ENCODE measurements at places on chromosomes 6 and 20. TPM values are rescaled to one million over a fixed set of nuclear protein-coding genes. Genes with fewer than 3 reads are reported as not detected.

Gene RCAN2
- 8.1 TPM for total RNA-seq

DNA sequence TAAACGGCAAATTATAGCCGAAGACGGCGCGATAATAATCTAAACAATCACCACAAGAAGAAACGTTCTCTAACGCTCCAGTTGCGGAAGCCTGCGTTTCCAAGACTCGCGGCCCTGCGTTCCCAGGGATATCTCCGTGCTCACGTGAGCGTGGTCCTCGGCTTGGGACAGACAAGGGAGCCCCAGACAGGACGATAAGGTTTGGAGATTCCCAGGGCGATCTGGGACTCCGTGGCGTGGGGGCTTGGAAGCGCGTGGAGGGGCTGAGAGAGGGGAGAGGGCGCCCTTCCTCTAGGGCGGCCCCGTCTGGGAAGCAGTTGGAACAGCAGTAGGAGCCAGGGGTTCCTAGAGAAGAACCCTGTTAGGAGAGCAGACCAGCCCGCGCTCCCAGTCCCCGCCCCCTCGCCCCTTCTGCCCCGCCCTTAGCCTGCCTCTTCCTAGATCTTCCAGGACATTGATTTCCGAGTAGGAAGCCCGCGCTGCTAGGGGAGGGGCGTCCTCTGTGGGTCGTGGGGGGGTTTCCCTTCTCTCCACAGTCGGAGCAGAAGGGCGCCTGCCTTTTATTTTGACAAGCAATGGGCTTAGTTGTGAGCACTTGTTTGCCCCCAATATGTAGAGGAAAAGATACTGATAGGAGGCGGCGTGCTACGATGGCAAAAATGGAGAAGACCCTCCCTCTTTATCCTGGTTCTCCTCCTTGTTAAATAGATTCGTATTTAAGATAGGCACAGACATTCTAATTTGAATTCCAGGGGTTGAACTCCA is 10.6 kb downstream of the NRN1 start:
- DNase-seq, result no peak

- no peak for DNase-seq
Measured at GRCh38 chr20:53163486-53163885, 191.3 kb downstream of the TSHZ2 start.

DNA sequence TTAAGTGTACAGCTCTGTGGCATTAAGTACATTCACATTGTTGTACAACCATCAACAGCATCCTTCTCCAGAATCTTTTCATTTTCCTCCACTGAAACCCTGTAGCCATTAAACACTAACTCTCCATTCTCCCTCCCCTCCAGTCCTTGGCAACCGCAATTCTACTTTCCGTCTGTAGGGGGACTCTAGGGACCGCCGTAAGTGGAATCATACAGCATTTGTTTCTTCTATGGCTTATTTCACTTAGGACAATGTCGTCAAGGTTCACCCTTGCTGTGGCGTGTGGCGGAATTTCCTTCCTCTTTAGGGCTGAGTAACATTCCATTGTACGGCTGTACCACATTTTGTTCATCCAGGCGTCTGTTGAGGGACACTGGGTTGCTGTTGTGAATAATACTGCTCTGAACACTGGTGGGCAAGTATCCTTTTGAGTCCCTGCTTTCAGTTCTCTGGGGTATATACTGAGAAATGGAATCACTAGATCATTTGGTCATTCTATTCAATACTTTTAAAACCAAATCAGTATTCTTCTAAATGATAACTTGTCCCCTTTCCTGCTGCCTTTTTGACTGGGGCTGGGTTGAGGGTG is 50.7 kb downstream of the PPP1R3G start:
- DNase-seq, result no peak

DNA sequence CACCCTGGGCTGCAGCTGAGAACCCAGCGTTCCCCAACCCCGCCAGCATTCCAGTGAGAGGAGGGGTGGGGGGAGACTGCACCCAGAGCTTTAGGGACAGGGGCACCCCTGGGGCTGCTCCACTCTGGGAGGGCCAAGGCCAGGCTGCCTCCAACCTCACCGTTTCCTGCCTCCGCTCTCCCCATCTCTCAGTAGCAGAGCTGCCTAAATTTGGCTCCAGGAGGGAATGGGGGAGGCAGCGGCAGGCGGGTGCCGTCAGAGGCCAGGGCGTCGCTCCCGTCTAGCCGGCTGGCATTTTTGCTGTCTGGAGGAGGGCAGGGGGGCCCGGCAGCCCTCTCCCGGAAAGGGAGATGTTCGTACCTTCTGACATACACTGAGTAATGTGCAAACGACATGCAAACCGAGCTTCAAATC is 46.6 kb downstream of the NOL4L start:
- DNase-seq, result no peak

Gene RFX6
- not detected for total RNA-seq

- DNase-seq, result no peak
Measured at GRCh38 chr6:161101517-161101916, 109.9 kb downstream of the MAP3K4 start.

- no peak for DNase-seq
Measured at GRCh38 chr20:22473293-22473692, 111.1 kb downstream of the FOXA2 start.

- DNase-seq, result no peak
Measured at GRCh38 chr20:11459090-11459890, 458.4 kb upstream of the BTBD3 start.

GRCh38 chr20:23441850-23442313 is 2.4 kb downstream of the CSTL1 start:
- peak; percentile 93 for DNase-seq

DNA sequence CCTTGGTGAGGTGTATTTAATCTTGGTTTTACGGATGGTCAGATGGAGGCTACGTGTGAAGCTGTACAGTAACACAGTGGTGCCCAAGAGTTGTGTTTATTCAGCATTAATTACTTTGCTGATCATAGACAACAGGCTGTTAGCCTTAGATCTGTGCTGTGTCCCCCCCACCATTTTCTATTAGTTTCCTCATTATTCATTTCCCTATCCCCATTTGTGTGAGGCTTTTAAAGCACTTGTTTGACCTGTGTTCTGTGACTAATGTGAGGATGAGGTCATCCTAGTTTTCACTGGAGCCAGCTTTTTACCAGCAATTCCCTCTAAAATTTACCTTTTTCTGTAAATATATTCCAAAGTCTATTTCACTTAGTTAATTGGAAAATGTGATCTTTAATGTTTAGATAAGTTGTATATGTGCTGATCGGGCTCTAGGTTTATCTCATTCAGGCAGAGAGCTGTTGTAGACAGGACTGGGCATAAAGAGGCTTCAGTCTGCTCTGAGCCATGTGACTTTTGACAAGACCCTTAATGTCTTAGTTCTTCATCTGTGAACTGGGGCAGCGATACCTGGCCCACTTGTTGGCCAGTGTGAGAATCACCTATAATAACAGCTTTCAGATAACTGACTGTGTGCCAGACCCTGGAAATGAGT is 8.4 kb downstream of the MAPRE1 start:
- no peak for DNase-seq

Gene RPN2
- 236 TPM for total RNA-seq

Gene OPRM1
- not detected for total RNA-seq

DNA sequence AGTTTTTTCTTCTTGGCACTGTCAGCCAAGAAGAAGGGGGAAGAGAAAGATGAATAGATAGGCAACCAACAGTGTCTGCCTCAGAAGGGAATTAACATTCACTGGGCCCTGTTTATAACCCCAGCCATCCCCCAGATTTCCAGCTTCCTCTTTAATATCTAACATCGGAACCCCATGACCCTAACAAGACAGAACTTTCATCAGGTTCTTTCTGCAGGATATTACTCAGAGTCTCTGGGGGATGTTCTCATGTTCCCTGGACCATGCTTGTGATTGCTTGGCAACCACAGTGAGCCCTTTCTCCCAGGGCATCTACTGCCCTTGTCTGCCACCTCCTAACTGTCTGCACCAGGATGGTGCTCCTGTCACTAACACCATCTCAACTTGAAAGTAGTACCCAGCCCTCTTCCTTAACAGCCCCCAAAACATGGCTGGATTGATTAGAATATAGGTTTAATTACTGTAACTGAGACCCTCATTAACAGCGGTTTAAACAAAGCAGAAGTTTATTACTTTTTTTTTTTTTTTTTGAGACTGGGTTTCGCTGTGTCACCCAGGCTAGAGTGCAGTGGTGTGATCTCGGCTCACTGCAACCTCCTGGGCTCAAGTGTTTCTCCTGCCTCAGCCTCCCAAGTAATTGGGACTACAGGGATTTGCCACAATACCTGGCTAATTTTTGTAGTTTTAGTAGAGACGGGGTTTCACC is 12.0 kb upstream of the PTPN1 start:
- no peak for DNase-seq

DNA sequence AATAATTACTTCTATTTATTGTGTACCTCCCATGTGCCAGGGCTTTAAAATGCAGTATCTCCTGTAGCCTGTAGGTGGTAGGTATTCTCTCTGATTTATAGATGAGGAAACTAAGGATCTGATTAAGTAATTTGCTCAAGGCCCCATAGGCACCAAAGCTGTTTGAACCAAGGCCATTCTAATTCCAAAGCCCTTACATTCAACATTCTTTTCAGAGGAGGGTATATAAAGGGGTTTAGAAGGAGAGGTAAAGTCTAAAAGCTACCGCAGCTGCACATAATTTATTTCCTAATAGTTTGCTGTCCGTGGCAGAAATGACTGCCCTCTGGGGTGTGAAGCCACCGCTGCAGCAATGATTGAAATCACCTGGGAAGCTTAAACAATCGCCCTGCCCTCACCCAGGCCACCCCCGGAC is 95.0 kb upstream of the FAM8A1 start:
- no peak for DNase-seq

DNA sequence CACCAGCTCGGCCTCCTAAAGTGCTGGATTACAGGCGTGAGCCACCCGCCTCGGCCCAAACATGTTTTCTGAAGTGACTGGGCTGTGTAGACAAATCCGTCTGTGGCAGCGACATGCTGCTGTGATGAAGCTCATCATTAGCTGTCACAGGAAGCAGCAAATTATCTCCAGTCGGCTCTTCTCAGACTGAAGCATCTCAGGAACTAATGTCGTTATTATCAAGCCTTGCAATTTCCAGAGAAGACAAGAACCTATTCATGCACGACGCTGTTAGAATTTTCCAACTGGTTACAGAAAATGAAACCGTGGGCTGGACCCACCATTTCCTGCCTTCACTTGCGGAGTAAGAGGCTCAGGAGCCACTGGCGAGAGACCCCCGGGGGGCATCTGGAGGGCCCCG is 17.1 kb upstream of the NTSR1 start:
- no peak for DNase-seq

DNA sequence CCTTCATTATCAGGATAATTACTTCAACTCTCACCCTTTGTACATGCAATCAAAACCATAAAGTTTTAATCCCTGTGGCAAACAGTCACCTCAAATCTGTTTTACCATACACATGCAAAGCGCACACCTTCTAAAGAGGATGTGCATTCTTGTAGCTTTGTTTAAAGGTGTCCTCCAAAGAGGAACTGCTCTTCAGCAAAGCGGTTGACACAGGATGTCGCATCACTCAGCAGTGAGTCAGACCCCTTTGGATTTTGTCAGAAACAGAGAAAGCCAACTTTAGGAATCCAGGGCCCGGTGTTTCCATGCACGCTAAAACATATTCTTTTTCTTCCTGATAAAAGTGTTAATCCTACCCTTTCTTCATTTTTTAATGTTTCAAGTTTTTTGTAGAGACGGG is 268.3 kb upstream of the ARID1B start:
- no peak for DNase-seq

Gene PPIL6
- 1.3 TPM for total RNA-seq

DNA sequence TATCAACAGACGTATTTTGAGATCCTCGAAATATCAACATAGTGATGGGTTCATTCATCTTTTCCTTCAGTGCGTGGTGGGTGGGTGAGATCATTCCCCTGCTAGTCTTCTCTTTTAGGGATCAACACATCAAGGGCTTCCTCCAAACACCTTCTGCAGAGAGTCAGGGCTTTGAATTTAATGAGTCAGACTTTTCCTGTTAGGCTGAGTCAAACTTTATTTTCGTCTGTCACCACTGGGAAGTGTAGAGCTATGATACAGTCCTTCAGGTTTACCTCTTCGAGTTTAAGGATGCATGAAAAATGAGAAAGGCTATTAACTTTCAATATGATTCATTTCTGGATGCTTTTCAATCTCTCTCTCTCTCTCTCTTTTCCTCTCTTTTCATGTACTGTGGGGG is 189.1 kb downstream of the BMP2 start:
- no peak for DNase-seq

DNA sequence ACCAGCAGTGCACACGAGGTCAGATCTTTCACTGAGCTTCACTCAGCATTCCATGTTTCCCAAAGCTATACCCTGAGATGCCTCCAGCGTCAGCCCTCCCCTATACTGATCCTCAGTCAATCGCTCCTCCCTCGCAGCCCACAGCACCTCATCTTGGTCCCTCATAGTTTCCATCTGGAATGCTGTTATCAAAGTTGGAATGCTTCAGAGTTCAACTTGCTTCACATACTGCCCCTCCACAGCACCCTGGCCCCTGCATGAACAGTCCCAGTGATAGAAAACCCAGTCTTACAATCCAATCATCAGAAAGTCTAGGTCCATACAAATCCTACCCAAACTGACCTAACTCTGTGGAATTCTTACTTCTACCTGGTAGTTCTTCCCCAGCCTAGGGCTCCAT is 20.0 kb downstream of the SPAG4 start:
- DNase-seq, result peak; percentile 31

GRCh38 chr6:143772116-143773086 is 70.7 kb upstream of the LTV1 start:
- DNase-seq, result no peak

Gene CDK19
- total RNA-seq, result 12.6 TPM

- no peak for DNase-seq
Measured at GRCh38 chr20:845941-846893, 12.7 kb downstream of the FAM110A start.

DNA sequence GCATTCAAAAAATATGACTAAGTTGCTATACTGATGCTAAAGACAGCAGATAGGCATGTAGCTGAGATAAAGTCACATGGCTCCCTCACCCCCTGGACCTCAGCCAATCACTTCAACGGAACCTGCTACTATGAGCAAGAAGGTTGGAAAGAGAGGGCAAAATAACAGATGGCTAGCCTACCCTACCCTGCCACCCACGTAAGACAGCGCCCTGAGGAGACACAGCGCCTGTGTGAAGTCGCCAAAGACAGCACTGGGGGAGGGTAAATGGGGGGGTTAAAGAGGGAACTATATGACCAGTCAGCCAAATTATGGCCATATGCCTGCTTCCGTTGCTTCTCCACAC is 163.2 kb downstream of the RALGAPA2 start:
- no peak for DNase-seq

- DNase-seq, result no peak
Measured at GRCh38 chr6:107613651-107614379, 123.9 kb downstream of the SOBP start.
